ENCODE measurements at places on chromosomes 5 and 9.

DNA sequence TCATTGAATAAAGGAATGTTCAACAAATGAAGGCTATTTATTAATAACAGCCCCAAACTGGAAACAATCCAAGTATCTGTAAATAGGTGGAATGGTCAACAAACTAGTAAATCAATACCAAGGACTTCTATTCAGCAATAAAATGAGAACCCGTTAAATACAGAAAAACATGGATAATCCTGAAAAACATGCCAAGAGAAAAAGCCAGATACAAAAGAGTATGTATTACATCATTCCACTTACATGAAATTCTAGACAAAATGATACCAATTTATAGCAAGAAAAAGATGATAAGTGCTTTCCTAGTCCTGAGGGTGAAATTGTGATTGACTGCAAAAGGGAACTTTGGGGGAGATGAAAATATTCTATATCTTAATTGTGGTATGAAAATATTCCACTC is 3.1 kb downstream of the PJA2 start:
- no peak for DNase-seq

- DNase-seq = peak; percentile 87
These were observed 27.4 kb downstream of the PTPA start for GRCh38 chr9:129138476-129139232.

DNA sequence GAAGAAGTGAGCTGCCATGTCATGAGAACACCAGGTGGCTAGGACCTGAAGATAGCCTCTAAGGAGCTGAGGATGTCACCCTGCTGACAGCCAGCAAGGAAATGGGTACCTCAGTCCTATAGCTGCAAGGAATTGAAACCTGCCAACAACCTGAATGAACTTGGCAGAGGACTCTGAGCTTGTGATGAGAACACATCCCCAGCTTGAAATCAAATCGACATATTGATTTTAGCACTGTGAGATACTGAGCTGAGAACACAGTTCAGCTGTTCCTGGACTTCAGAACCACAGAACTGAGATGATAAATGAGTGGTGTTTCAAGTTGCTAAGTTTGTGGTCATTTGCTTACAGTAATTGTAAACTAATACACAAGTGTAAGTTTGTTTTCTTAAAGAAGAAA is 5.5 kb upstream of the RASEF start:
- DNase-seq = no peak

GRCh38 chr5:142492781-142493281 is 168.0 kb upstream of the SPRY4 start:
- no peak for DNase-seq

GRCh38 chr5:10172247-10172646 is 77.4 kb downstream of the ATPSCKMT start:
- no peak for DNase-seq

Data from femur (tissue), 1 donor.